ENCODE measurements at places on chromosomes 12 and 14.

DNA sequence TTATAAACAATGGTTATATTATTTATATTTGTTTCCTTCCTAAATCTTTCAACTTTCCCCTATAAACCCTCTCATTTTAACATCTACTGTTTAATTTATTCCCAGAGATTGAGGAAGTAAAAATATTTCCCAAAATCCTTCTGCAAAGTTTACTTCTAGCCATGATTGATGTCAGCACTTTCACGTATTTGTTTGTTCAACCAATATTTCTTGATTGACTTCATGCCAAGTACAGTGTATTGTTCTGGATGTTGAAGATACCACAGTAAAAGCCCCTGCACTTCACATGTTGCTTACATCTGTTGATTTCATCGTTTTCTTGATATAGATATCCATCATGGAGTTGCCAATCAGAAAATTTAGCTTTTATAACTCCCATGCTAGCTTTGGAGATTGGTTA lies 81.8 kb downstream of the TTLL5 start:
- DNase-seq = no peak

- no peak for DNase-seq
Observed at GRCh38 chr12:110084314-110085015, 36.1 kb upstream of the C12orf76 start.

DNA sequence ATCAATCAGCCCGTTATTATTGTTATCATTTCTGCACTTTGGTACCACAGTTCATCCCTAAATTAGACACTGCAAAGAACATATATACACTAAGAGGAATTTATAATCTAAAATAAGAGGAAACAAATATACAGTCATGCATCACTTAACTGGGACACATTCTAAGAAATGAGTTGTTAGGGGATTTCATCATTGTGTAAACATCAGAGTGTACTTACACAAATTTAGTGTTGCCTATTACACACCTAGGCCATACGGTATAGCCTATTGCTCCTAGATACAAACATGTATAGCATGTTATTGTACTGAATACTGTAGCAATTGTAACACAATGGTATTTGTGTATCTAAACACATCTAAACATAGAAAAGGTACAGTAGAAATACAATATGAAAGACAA lies 190.5 kb downstream of the BMP4 start:
- DNase-seq = no peak

- no peak for DNase-seq
Observed at GRCh38 chr12:94743174-94743573, 92.8 kb upstream of the TMCC3 start.
